Skin of body (tissue), 3 donors: ENCODE measurements at places on chromosomes 13 and 19.
A peak's percentile ranks its signal among the peaks of the same experiment; 100 is the strongest.

DNA sequence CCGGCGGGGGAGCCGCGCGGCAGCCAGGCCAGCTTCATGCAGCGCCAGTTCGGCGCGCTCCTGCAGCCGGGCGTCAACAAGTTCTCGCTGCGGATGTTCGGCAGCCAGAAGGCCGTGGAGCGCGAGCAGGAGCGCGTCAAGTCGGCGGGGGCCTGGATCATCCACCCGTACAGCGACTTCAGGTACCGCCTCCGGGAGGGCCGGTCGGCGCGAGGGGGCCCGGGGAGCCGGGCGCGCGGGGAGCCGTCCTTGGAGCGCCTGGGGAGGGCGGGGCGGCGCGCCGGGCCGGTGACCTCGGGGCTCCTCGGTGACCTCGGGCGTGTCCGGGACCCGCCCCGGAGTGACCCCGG lies 690 bp downstream of the HCN2 start:
- no peak for DNase-seq

- no peak for DNase-seq
These were observed 69.1 kb upstream of the FLT1 start for GRCh38 chr13:28564030-28564429.

DNA sequence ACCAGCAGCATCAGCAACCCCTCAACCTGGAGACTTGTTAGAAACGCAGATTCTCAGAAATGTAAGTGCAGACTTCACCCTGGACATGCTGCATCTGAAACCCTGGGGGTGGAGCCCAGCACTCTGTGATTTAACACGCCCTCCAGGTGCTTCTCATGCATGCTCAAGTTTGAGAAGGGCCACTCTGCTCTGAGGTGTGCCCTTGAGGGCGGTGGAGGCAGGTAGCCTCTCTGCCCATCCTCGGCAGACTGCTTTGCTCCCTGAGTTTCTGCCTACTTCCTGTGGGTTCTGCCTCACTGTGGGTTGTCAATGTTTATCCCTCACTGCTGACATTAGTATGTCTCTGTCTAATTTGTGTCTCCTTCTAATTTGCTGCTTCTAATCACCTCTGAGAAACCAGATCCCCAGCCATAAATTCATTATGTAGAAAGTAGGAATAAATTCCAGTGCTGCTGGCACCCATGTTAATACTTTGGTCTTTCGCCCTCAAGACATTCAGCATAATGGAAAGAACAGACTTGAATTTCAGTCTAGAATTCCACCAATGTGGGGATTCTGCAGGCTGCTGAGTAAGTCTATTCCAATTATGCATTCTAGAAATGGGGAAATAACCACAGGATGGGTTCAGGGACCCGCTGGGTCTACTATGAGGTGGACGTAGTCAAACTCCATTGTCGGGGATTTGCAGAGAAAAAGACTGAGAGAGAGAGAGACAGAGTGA lies 51.3 kb upstream of the CYSLTR2 start:
- no peak for DNase-seq

- DNase-seq: no peak
These were observed 83.7 kb downstream of the STK24 start for GRCh38 chr13:98493042-98493712.

- DNase-seq: peak; percentile 85
These were observed at the start of gene DCLK1 for GRCh38 chr13:36131222-36131930. Gene DCLK1 (minus strand): TSS chr13:36131382.

DNA sequence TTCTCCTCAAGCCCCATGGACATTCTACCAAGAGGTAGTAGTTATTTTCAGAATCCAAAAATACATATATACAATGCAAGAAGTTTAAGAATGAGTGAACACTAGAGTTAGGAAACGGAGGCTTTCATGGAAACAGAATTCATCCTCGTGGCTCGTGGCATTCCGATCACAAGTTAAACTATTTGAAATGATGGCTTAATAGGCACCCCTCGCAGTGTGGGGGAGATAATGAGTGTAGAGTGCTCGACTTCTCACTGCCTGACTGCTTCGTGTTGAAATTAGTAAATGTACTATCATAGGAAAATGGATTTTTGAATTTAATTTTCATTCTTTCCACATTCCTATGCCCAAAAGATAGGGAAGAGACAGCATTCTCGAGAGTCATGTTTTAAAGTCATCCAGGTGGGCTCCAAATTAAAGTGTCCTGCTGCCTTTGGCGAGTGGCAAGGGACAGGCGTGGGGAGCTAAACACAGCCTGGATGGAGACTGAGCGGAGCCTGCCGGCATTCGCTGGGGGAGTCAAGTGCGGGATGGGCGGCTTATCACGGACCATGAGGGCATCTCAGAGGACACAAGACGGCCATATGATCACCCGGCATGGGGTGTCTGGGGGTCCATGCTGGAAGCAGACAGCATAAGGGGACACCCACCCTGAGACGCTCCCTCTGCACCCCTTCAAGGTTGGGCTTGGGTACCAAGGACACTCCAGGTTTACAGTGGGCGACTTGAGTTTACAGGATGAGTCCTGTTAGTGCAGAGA lies 165.2 kb downstream of the TEX29 start:
- DNase-seq: no peak

DNA sequence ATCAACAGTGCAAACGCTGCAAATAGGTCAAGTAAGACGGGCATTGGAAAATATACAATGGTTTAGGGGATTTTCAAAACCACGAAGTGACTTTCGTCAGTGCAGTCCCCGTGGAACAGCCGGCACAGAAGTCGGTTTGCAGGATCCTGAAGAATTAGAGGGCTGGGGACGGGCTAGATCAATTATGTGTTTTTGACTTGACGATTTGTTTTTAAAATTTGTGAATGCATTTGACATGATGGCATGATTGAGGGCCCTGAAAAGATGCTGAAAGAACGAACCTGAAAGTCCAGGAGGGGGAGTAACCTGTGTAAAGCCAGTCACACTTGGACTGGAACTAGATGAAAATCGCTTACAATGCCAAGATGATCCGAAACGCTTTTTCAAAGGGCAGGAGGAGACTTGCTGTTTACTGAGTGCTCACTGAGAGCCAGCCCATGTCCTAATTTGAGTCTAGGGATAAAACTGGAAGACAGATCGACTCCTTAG lies 8.9 kb upstream of the DGKH start:
- peak; percentile 69 for DNase-seq

DNA sequence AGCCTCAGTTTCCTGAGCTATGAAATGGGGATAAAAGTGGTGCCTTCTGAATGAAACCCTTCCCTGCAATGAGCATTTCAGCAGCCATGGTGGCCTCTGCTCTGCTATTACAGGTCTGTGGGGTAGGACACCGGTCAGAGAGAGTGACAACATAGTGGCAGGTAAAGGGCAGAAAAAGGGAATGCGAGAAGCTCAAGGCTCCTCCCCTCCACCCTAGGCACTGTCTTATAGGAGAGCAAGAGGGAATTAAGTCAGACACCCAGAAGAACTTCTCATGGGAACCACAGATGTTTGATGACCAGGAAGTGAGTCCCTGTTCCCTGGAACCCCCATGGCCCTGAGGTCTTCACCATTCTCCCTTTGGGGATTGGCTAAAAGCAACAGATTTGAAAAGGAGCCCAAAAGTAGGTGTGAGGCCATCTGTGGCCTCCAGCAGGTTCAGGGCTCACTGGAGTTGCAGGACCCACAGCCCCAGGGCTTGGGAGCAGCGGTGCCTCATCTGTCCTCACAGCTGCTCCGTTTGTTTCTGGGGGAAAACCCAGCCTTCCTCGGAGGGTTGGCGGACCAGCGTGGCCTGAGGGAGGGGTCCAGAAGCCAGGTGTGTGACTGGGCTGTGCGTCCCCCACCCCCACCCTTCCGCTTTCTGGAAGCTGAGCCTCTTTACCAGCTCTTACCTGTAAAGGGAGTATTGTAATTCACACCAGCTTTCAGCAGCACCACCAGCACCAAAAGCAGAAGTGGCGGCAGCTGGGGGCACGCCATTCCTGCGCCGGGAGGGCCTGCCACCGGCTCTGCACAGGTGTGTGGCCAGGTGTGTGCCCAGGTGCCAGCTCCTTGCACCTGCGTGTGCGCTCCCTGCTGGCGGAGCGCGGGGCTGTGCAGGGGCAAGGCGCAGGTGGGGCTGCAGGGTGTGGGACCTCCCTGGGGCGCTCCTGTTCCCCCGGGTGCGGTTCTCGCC lies 19.4 kb downstream of the IQCN start:
- no peak for DNase-seq

DNA sequence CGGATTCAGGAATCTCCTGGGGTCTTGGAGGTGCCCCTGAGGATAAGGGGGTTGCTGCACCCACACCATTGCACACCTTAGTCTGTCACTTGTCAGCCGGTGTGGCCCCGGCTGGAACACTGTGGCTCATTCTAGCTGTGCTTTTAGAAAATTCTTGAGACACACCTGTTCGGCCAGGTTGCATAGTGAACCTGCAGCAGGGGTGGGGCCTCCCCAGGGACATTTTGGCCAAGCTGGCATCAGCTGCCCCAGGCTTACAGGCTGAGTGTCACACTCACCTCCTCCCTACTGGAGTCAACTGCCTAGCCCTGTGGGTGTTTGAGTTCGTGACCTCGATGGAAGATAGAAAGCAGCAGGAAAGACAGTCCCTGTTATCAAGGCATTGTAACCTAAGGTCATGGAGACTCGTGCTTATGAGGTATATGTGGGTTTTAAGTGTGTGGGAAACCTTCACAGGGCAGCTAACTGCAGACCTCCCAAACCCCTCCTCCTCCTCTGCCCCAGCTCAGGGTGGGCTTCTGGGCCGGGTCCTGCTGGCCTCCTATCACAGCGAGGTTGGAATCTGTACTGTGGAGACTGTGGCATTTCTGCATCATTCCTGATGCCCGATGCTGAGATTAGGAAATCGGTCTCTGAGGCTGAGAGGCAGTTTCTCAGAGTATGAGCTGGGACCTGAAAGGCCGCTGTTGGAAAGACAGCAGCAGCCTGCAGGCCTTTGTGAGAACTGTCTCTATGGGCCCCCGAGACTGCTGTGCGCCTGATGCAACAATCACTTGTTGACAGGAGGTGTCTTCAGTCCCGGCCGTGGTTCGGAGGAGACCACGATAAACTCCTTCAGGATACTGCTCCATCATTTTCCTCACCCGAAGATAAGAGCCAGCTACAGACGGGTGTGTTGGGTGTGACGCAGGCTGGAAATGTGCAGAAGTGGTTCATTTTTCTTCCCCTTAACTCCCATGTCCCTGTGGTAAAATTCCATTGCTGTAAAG lies 72.2 kb downstream of the ATP11A start:
- no peak for DNase-seq
